ENCODE measurements at places on chromosomes 12 and 14.

DNA sequence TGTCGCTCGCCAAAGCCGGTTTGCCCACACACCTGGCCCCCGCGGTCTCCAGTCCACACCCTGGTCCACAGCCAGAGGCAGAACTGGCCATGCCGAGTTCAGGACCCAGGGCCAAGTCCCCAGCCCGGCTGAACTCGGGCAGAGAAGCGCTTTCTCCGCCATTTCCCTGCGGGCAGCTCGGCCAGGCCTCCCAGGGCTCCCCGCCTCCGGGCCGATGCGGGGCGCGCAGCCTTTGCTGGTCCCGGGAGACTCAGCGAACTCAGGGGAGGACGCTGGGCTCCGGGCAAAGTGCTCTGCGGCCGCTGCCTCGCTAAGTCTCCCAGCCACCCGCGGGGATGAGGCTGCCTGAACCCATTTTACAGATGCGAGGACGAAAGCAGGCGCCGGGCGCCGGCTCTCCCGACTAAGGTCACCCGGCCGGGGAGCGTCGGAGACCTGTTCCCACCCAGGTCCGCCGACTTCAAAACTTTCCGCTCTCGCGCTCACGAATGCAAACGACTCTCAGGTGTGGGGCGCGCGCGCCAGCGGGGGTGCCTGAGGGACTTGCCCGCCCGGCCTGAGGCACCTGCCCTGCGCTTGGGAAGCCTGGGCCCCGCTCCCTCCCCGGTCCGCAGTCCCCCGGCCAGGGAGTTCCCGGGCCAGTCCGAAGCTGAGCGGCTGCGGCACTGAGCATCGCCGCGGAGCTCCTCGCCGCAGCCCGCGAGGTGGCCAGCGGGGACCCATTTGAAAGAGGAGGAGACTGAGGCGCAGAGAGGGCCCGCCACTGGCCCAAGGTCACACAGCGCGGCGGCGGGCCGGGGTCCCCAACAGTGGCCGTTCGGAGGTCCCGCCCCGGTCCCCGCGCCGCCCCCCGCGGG is 627 bp downstream of the TESC start:
- no peak for DNase-seq

DNA sequence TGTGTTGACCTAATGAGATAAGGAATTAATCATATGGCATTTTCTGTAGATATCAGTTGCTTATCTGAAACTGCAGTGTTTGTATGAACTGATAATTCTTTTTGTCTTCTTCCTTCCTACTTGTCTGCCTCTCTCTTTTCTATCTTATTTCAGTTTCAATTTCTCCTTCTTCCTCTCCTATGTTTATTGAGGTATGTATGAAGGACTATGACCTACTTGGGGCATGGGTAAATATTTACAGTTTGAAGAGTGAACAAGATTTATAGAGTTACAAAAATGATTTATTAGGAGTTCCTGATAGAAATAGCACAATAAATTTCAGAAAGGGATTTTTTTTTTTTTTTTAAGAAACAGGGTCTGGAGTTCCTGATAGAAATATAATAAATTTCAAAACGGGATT is 88.7 kb upstream of the MUCL1 start:
- DNase-seq, result no peak

DNA sequence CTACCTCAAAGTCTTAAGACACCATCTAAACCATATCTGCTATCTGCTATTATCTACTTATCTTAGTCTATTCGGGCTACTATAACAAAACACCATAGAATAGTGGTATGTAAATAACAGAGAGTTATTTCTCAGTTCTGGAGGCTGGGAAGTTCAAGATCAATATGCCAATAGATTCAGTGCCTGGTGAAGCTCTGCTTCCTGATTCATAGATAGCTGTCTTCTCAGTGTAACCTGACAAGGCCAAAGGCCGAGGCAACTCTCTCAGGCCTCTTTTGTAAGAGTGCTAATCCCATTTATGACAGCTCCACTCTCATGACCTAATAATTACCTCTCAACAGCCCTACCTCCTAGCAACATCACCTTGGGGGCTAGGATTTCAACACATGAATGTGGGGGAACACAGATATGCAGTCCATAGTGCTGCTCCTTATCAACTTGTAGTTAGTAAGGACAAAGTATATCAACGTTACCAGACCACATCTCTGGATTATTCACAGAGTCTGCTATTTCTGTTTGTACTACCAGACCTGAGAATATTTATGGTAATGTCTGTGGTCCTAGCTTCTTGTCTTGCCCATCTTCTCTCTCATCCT is 297.8 kb downstream of the FOXG1 start:
- no peak for DNase-seq

DNA sequence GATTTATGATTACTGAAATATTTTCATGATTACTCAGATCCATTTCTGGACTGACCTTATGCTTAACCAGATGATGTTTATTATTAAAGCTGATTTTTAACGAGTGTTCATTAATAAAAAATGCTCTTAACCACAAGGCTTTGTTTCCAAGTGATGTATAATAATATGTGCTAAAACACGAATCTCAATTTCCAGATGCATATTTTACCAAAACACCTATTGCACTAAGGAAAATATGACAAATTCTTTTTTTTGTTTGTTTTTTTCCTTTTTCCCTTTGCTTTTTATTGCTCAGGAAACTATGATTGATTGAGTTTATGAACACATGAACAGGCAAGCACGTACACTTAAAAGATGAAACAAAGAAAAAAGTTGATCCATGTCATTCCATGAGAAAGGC is 16.9 kb upstream of the DUSP6 start:
- no peak for DNase-seq

DNA sequence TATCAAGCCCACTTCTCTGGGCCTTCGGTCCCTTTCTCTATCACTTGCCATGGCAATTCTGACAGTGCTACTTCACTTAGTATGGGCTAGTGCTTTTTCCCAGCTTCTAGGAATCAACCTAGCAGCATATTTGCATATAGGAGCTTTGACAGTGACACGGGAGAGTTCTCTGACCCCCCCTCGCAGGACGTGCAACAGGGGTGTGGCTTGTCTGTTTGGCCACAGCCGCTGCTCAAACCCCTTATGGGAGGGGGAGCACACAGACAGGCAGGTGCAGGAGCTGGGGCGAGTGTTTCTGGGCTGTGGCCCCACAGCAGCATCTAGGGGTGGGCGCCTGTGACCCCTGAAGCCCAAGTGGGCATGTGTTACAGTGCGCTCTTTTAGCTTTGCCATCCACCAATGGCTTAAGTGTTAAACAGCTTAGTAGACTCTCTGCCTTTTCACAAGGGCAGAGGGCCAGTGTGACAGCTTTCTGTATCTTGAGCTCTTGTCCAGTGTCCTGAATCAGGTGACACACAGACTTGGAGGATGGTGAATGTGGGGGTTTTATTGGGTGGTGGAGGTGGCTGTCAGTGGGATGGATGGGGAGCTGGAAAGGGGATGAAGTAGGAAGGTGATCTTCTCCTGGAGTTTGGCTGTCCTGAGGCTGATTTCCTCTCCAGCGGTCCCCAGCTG is 229.3 kb downstream of the PCNX1 start:
- no peak for DNase-seq

- DNase-seq, result no peak
Observed at GRCh38 chr12:104496336-104496735, 39.6 kb downstream of the CHST11 start.

GRCh38 chr14:76007852-76008251 is 22.3 kb downstream of the IFT43 start:
- DNase-seq, result no peak

GRCh38 chr14:76282581-76282980 is 93.4 kb upstream of the ESRRB start:
- no peak for DNase-seq

- no peak for DNase-seq
Observed at GRCh38 chr12:49330631-49331379, 6.2 kb downstream of the C1QL4 start.

DNA sequence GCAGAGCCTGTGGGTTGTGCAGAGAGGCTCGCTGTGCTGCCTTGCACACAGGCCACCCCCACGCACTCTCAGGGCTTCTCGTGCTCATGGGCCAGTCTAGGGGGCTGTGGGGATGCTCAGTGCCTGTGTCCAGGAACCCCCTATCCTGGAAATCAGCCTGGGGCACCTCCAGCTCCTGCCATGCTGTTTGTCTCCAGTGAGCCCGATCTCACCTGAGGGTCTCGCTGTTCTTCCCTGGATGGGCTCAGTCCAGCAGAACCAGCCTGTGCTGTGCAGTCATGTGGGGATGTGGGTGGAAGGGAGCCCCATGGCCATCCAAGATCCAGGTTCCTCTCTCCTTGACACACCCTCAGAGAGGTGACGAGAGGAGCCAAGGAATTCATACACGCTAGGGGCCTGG is 26.7 kb downstream of the SERPINA1 start:
- no peak for DNase-seq

- DNase-seq, result no peak
Observed at GRCh38 chr14:101538878-101539277, 22.4 kb upstream of the DIO3 start.

DNA sequence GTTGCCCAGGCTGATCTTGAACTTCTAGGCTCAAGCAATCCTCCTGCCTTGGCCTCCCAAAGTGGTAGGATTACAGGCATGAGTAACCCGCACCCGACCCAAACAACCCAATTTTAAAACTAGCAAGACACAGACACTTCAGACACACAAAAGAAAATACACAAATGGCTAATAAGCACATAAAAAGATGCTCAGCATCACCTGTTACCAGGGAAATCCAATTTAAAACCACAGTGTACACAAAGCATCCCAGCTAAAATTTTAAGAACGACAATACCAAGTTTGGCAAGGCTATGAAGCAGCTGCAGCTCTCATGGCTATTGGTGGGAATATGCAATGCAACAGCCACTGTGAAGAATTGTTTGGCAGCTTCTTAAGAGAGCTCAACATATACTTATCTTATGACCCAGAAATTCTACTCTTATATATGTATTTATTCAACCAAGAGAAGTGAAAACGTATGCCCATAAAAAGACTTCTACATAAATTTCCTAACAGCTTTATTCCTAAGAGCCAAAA is 42.0 kb downstream of the BDKRB1 start:
- no peak for DNase-seq

GRCh38 chr12:20366776-20367409 is 1.4 kb upstream of the PDE3A start:
- DNase-seq, result no peak

DNA sequence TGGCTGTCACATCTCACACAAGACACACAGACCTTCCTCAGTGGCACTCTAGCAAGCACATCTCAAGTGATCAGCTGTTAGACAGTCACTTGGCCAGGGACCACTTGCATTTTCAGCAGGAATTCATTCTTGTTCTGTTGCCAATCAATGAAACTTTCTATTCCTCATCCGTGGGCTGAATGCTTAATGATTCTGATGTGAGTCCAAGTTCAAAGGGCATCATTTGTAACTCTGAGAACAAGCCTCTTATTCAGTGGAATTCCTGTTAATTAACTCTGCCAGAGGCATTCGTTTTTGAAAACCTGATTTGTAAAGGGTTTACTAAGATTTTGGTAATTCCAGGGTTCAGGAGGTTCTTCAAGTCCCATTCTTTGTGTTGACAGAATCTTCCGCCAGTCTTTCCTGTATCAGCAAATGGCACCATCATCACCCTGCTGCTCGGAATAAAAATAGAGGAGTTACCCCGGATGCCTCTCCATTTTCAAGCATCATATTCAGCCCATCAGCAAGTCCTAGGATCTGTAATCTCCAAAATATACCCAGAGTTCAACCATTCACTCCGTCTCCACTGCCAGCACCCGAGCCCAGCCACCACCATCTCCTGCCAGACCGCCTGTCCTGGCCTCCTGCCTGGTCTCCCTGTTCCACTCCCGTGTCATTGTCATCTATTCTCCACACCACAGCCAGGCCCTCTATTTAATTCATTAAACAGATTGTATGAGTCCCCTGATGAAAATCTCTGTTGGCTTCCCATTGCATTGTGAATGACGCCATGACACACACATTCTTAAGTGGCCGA is 473.4 kb downstream of the AACS start:
- no peak for DNase-seq

- DNase-seq, result no peak
Observed at GRCh38 chr12:93154753-93155480, 222.8 kb upstream of the NUDT4 start.

GRCh38 chr14:37185670-37186069 is 12.1 kb upstream of the MIPOL1 start:
- no peak for DNase-seq

GRCh38 chr12:101713059-101713682 is 15.7 kb downstream of the CHPT1 start:
- no peak for DNase-seq

DNA sequence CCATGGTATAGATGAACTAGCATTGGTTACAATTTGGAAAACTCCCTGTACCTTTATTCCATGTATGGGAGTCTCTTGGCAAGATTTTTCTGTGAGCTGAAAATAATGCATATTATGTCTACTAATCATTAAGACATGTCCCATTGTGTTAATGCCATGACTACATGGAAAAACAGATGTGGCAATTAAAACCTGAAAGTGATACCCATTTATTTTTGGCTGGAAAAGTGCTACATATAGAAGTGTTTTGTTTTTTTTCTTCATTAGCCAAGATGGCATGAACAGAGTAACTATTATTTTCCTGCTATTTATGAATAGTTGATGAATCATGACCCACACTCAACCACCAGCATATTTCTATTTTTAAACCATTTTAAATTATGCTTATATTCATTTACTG is 58.2 kb downstream of the ALG10B start:
- DNase-seq, result no peak

GRCh38 chr12:14834509-14834908 is 8.8 kb downstream of the ART4 start:
- no peak for DNase-seq

- no peak for DNase-seq
Observed at GRCh38 chr12:115467531-115467930, 783.6 kb upstream of the TBX3 start.

DNA sequence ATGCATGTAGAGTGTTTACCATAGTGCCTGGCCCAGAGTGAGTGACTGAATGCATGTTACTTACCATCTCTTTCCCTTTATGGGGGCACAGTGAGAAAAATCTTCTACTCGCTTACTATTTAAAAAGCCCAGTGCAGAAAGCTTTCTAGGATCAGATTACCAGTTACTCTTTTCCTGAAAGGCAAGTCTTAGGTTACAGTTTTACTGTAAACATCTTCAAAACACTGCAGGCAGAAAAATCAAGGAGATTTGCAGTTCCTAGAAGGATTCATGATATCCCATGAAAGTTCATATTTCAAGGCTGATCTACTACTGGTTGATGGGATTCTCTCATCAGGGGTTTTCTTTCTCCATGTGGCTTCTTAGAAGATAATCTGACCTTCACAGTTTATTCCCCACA is 29.3 kb upstream of the DAAM1 start:
- no peak for DNase-seq

- DNase-seq, result peak; percentile 65
Observed at GRCh38 chr12:6825398-6826124, 2.6 kb upstream of the P3H3 start.

GRCh38 chr12:56332512-56333196 is 1.1 kb downstream of the PAN2 start:
- no peak for DNase-seq

DNA sequence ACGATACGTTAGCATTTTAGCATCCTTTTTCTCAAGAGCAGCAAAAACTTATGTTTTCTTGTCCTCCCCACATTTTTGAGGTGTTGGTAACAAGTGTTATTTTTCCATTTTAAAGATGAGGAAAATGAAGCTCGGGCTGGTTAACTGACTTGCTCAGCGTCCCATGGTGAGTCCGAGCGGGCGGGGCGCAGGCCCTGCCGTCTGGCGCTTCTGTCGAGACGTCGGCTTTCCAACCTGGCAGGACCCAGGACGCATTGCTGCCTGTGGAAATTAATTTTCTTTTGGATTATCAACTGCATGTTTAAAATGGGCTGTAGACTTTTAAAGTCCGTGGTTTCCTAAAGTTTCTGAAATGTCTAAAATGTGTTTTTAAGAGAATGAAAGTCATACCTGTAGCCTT is 30.4 kb downstream of the XRCC3 start:
- DNase-seq, result no peak

GRCh38 chr12:118063576-118064391 is 2.8 kb upstream of the WSB2 start:
- DNase-seq, result no peak

Data from activated naive CD4-positive, alpha-beta T cell (primary cell).